ENCODE measurements at places on chromosomes 5 and 9.

DNA sequence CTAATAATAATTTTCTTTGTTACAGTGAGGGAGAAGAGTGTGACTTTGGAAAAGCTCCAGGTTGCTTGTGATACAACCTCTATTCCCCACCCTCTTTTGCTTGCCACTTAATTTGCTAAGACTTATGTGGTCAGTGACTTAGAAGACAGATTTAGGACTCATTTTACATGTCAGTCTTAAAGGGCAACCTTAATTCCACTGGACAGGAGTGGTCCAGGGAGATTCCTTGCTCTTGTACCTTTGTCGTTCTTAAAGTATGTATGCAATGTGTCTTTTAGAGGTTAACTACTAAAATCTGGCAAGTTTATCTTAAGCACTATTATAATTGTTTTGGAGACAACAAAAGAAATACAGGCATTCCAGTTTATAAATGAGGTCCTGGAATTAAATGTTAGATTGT lies 20.0 kb downstream of the SLC30A5 start:
- DNase-seq = no peak

- DNase-seq = peak; percentile 50
Observed at GRCh38 chr9:134544388-134545214, 97.0 kb upstream of the COL5A1 start.

- peak; percentile 47 for DNase-seq
Observed at GRCh38 chr9:13786131-13786530, 506.6 kb upstream of the MPDZ start.

- DNase-seq = no peak
Observed at GRCh38 chr5:135890296-135890695, 5.3 kb downstream of the IL9 start.

DNA sequence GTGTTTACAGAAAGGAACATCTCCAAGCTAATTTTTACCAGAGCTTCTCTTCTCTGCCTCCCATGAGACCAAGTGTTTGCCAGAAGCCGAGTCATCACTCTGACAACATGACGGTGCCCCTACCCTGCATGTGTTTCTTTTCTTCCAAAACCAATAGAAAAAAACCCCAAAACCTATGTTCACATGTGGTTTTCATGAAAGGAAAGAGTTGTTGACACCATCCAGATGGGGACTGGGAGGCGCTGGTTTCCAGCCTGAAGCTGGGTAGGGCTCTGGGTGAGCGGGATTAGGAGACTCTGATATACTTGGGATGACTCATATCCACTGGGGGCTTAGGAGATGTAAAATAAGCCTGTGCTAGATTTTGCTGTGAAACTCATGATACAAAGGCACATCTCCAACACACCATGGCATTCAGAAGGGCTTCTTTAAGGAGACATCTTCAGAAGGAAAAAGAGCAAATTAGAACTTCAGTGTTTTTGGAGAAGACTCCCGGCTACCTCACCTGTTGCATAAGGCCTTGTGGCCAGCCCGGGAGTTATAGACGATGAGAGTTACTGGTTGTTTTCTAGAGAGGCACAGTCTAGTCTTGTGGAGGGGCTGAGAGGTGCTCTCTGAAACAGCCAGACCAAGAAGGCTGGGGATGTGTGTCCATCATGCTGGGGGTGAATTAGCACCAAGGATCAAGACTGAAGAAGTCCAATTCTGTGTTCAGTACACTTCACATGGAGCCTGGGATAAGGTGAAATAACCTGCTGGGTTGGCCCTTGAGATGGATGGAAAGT lies 108.9 kb upstream of the LHFPL2 start:
- DNase-seq = no peak

DNA sequence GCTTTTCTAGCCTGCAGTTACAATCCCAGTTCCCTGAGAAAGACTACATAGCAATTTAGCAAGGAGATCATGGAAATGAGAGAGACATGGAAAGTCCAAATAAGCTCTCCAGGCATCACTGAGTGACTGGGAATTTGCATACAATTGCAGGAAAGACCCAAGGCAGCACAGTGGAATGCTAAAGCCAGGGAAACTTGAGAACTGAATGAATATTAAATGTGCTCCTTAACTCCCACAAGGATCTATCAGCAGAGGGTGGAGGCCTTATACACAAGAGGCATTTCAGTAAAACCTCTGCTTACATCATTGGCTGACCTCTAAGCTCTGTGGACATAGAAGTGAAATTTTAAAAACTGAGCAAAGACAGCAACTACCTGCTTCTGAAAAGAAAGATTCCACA lies 355.6 kb upstream of the DAB2 start:
- no peak for DNase-seq

DNA sequence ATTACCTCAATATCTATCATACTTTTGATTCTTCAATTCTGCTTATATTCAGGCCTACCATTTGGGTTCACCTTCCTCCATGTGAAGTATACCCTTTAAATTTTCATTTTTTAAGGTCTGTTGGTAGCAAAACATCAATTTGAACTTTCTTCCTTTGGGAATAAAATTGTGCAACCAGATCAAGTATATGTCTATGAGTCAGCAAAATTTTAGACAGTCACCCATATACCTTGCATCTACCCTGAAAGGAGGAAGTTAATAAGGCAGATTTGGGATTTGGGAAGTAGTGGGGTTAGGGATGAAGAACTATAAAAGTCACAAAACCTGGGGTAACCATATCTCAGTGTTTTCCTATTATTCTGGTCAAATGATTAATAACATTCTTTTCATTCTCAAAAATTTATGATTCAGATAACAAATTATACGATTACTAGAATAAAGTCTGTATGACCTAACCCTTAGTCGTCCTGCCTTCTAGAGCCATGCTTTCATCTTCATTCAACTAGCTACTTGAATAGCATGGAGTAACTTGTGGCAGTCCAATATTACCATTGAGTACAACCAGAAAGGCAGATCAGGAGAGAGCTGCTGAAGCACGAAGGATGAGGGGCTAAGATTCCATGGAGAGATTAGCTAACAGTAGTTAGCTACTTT lies 2.8 kb upstream of the IL33 start:
- no peak for DNase-seq

GRCh38 chr5:9337928-9338595 lies 207.8 kb downstream of the SEMA5A start:
- DNase-seq = no peak

GRCh38 chr5:98938464-98938863 lies 9.7 kb upstream of the CHD1 start:
- DNase-seq = no peak

GRCh38 chr9:84137968-84138367 lies 157.4 kb downstream of the RMI1 start:
- no peak for DNase-seq

DNA sequence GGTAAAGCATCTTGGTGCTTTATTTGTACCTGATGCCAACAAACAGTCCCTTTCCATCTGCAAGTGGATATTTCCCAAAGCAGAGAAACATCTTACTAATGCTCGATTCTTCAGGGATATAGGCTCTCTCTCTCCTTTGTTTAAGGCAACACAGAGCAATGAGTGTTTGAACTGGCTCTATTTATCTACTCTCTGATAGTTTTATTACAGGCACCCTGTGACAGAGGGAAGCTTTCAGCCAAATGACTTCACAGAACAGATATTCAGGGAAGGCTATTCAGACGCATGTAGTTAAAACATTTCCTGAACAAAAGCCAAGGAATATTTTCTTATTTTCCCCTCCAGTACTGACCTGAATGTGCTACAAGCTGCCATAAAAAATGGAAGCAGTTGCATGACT lies 141.8 kb downstream of the YIPF5 start:
- no peak for DNase-seq

- no peak for DNase-seq
Observed at GRCh38 chr5:32545102-32545800, 40.1 kb upstream of the SUB1 start.

GRCh38 chr9:126549246-126550006 lies 64.3 kb upstream of the LMX1B start:
- DNase-seq = no peak

DNA sequence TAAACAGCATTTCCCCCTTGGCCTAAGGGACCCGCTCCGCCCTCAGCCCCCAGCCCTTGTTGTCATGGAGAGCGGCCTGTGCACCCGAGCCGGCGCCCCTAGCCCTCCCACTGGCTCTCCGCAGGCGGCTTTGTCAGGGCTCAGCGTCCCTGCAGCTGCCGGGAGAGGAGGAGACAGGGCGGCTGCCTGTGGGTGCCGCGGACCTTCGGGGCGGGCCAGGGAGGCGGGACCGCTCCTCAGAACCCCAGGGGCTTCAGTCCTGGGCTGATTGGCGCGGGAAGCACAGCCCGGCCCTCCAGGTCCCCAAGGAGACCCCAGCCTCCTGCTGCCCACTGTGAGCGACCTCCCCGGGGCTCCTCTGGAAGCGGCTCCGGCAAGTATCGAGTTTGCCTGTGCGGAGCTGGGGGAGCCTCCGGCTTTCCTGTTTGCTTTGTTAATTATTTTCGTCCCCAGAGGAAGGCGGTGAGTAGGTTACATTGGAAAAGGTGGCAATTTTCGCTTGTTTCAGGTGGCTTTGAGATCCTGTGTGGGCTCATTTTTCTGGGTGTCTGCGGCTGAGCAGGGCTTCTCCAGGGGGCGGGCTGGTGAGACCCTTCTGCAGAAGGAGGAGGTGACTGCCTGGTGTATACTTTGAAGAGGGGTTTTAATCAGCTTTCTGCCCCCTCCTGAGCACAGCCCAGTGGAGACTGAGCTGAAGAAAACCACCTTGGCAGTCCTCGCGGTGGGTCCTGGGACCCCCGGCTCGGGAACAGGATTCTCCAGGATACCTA lies at the start of gene FGD3:
FGD3 (plus strand) TSS at position 256 of the 770 bp plus-strand sequence. CDS start 28,734 bp downstream, outside the sequence.
- no peak for DNase-seq

DNA sequence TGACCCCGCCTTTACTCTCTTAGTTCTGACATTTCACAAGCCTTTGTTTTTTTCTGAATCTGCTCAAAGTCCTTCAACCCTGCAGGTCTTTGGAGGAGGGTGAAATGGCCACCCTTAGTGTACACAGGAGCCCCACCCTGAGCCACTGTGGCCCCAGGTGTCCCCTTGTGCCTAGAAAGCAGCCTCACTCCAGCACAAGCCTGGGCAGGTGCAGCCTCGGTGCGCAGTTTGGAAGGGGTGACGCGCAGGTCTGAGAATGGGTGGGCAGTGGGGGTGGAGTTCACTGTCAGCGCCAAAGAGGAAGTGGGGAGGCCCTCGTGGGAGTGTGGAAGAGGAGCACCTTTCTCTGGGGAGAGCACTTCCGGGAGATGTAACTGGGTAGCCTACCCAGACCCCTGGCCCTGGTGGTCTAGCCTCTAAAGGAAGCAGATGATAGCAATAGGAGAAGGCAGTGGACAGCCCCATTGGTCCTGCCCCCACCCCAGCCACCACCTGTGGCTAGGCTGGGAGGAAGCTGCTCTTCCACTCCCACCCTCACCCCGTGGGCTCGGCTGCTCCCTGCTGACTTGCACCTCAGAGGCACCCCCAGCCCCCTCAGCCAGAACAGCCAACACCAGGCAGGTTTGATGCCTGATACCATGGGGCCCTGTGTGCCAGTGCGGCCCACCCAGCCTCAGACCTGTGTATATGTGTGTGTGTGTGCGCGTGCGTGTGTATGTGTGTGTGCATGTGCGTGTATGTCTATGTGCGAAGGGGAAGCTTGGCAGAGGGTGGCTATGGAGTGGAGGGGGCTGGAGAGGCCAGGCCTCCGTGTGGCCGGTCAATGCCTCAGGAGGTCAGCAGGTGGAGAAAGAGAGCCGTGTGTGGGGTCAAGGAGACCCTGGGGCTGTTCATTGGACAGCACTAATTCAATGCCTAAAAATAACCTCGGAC lies 16.8 kb upstream of the DAB2IP start:
- no peak for DNase-seq

DNA sequence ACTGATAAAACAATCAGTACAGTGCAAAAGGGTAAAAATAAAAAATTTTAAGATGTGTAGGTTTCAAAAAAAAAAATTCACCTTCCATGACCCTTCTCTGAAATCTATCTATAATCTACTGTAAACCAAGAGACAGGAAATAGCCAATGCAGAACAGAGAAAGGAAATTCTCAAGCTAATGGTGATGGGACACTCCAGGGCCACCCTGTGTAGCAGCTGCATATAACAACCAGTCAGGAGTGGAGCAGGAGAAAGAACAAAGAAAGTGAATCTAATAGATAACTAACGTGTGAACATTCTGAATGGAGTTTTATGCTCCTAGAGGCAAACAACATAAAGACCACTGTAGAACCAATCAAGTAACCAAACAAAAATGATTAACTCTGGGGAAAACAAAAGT lies 16.6 kb downstream of the SPTLC1 start:
- DNase-seq = no peak

- DNase-seq = no peak
Observed at GRCh38 chr9:77224746-77225312, 47.5 kb downstream of the VPS13A start.

DNA sequence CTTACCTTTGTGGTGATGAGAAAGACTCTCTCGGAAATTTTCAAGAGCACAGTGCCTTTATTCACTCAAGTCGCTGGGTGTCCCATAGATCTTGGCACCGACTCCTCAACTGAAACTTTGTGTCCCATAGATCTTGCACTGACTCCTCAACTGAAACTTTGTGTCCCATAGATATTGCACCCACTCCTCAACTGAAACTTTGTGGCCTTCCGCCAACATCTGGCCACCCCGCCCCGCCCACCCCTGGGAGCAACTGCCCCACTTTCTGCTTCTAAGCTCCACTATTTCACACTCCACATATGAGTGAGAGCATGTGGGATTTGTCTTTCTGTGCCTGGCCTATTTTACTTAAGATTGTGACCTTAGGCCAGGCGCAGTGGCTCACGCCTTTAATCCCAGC lies 12.7 kb upstream of the EGFL7 start:
- DNase-seq = no peak

DNA sequence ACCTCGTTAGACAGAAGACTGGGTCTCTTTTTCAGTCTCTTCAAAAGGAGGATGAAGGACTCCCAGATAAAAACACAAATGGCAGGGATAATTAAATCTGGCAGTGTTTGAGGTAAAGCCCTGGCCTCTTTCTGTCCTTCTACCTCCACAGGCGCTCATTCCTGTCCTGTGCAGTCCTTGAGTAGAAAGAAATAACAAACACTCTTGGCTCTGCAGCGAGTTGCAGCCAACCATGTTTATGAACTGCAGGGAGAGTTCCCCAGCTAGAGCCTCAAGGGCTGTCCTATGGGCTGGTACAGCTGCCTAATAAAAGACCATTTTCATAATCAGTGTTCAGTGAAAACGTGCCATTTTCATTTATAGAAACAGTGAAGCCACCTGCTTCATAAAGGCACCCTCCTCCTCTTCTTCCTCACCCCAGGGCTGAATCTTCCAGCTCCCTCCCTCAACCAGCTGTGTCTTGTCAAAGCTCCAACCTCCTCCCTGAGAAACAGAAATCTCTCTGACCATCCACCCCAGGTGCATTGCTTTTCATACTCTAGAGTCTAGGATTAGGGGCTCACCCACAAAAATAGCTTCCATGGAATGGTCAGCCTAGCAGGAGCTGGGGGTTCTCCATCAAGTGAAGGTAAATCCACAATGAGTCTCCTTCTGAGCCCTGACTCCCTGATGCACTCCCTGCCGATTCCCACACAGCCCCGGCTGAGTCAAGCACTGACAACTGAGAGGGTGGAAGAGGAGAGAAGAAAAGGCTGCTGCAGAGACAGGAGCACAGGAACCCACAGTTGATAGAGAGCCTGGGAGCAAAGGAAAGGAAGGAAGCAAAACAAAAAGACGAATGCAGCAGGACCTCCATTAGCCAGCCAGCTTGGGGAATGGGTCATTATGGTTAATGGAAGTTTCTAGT lies 150.7 kb downstream of the CMYA5 start:
- no peak for DNase-seq

All from uterus (tissue), 4 donors.